Fibroblast of gingiva (primary cell): ENCODE measurements at places on chromosomes 5 and 9.

DNA sequence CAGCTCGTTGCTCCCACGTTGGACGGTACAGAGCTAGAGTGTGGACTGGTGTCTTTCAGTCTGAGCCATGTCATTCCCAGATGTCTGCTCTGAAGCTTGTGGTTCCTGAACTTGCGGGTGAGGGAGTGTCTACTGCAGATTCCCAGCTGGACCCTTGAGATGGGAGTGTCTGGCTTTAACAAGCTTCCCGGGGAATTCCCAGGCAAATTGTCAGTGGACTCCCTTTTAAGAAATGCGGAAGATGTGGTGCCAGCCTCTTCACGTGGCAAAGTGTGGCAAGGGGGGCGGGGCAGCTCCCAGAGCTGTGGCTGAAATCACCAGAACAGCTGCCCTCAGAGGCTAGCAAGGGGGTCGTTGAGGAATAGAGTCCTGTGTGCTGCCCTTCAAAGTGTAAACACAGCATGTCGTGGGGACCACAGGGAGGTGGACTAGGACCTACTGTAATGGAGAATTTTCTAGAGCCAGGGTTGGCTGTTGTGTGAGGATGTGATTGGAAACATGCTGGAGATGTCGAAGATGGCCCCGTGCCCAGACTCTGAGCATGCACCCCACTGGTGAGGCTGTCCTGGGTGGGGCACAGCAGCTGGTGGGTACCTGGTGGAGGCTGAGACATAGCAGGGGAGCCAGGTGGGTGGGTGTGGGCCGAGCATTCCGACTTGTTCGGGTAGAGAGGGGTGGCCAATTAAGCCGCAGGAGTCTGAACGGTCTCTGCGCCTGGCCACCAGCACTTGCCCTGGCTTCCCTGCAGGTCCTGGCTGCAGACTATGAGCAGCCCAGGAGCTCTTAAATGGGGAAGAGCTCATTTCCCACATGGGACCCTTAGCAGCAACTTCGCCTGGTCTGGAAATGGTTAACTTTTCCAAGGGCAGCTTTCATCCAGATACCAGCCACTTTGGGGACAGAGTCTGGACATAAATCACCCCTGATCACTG lies 37.4 kb downstream of the PRRX2 start:
- peak; percentile 85 for DNase-seq

DNA sequence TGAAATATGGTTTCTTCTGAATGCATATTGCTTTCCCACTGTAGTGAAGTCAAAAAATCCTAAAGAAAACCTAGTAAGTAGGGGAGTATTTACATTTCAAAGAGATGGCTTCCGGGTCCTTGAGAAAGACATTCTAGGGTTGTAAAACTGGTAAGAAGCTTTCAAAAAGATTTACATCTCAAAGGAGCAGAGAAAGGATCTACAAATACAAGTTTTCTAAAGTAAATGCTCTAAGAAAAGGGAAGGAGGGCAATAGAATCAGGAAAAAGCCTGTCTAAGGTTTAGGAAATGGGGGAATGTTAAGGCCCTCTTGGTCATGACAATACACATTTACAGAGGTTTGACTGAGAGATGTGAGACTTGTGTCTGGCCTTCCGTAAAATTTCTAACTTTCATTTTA lies 16.7 kb upstream of the TRPC7 start:
- DNase-seq = no peak

DNA sequence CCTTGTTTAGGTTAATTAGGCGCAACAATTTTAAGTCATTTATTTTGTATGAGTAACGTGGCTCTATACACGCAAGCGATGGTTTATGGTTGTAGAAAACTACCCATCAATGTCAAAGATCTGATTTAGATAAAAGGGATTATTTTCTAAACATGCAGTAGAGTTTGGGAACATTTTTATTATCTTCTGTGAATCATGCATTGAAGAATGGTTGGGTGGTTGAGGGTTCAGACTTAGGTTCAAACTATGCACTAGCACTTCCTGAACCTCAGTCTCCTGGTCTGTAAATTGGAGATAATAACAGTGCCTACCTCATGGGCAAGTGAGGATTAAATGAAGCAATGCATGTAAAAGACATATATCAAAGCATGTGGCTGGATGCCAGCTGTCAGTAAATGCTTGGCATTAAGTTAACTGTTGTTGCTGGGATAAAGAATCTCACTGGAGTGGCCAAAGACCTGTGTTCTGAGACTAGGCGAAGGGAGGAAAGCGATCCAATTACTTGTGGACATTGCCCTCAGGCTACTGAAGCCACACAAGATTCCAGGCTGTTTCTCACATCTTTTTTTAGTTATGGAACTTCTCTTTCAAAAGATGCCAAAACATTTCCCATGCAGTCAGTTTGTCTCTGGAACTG lies 1.1 kb upstream of the OTULINL start:
- DNase-seq = peak; percentile 85

DNA sequence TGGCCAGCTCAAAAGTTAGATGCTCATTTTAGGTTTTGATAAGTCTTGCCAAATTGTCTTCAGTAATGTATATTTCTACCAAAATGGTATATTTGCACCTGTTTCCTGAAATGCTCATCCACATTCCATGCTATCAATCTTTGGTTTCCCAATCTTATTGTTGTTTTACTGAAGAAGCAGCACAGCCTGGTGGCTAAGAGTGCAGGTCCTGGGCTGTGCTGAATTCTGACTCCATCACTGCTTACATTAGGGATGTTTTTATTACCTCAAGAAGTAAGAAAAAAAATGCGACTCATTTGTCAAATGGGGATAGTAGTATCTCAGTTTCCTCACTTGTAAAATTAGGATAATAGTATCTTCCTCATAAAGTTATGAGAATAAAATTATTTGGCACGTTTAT lies 13.6 kb upstream of the S100Z start:
- no peak for DNase-seq
